Cerebellar cortex (tissue), 1 donor: ENCODE measurements at places on chromosomes 6 and 20.
A peak's percentile ranks its signal among the peaks of the same experiment; 100 is the strongest.

- DNase-seq: no peak
Observed at GRCh38 chr6:153086225-153086990, 44.7 kb downstream of the RGS17 start.

- no peak for DNase-seq
Observed at GRCh38 chr6:40804905-40805304, 217.7 kb upstream of the LRFN2 start.

DNA sequence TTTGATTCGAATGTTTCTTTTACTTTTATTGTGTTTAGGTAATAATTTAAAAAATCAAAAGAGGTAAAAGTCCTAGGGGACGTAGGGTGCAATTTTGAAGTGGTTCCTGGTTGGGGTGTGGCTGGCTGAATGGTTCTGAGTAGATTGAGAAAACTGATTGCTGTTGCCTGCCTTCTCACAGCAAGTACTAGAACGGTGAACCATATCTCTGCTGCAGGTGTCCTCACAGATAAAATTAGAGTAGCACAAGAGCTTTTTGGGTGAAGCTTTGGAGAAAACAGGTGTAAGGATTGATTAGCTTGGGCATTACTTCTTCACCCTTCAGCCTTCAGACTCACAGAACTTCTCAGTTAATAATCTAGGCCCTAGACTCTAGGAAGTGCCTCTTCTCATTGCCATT, 19.8 kb upstream of the GJA10 start:
- no peak for DNase-seq

DNA sequence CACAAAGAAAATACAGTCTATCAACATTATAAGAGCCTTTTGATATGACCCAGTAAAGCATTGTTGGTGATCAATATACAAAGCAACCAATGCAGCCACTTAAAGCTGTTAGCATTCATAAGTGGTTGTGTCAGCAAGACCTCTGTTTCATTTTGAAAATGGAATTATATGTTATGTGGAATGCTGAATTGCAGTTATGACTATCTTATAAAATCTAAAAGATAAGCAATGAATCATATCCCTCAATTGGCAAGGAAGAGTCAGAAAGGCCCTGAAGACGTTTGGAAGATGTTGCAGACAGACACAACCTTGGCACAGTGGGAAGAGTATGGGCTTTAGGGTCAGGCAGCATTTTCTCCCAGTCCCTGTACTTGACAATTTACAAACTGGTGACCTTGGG, 93.8 kb upstream of the RNF217 start:
- no peak for DNase-seq

GRCh38 chr20:36645353-36645752, 643 bp downstream of the SLA2 start:
- no peak for DNase-seq

- no peak for DNase-seq
Observed at GRCh38 chr20:56769921-56770600, 141.0 kb downstream of the TFAP2C start.

GRCh38 chr6:73742433-73742832, 46.4 kb downstream of the CD109 start:
- no peak for DNase-seq

DNA sequence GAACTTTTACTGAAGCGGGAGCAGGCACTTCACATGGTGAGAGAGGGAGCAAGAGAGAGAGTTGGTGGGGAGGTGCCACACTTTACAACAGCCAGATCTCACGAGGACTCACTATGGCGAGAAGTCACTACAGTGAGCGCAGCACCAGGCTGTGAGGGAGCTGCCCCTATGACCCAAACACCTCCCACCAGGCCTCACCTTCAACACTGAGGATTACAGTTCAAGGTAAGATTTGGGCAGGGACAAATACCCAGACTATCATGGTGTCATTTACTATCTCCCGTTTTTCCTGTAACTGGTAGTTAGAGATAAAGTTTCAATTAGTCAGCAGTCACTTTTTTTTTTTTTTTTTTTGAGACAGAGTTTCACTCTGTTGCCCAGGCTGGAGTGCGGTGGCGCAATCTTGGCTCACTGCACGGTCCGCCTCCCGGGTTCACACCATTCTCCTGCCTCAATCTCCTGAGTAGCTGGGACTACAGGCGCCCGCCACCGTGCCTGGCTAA, 7.8 kb downstream of the RBCK1 start:
- no peak for DNase-seq

GRCh38 chr6:113318575-113318917, 538.6 kb upstream of the MARCKS start:
- DNase-seq: no peak

GRCh38 chr20:57213924-57214323, 52.5 kb downstream of the BMP7 start:
- no peak for DNase-seq

DNA sequence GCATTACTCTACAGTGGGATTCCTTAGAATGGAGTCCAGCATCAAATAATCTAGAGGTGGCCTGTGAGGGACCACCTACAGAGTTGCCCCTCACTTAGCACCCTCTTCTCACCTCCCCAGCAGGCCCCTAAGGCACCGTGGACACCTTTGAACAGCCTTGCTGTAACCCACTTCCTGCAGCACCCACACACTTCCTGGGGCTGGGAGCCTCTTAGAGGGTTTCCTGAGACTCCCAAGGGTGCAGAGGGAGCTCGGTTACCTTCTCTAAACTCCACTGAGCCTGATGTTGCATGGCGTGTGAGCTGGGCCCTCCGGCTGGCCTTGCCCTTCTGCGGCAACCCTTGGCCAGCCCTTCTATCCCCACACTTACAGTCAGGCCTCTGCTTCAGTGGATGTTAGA, 7.3 kb upstream of the SIRPG start:
- DNase-seq: no peak

DNA sequence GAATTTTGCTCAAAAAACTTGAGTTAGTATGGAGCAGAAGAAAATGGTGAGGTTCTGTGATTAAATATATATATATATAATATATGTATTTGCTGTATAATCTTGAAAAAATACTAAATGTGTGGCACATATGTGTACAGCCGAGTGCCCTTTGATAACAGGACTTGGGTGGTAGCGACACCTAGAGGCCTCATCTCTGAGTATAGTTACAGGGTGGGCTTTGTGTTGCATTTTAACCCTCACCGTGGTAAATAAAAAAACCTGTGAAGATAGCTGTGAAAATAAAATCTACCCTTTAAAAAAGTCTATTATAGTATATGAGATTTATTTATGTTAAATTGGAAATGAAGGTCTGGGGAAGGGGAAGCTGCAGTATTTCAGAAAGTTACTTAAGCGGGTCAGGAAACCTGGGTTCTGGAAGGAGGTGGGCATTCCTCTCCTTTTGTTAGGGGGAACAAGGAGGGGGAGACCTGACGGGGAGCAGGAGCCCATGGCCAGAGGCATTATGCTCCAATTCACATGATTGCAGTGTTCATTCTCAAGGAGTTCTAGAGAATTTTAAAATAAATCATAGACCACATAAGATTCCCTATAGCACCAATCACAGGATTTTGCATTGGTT, 82.7 kb downstream of the SH3BGRL2 start:
- peak; percentile 75 for DNase-seq

GRCh38 chr20:34964486-34964885, 8.8 kb downstream of the MYH7B start:
- no peak for DNase-seq
